ENCODE measurements at places on chromosomes 13 and 19. TPM values are rescaled to one million over a fixed set of nuclear protein-coding genes. Genes with fewer than 3 reads are reported as not detected.

Gene C3
- 0.27 TPM for total RNA-seq

Gene BLVRB
- total RNA-seq: 36.6 TPM

Gene TEX101
- total RNA-seq: not detected

Gene LRFN3
- 4.4 TPM for total RNA-seq

Gene KLK14
- not detected for total RNA-seq

Gene STOML3
- total RNA-seq: not detected

Gene ZNF606
- 14.8 TPM for total RNA-seq

Gene ZNF471
- total RNA-seq: 2.1 TPM

Gene R3HDM4
- total RNA-seq: 26.1 TPM

Gene CYP4F8
- not detected for total RNA-seq
